ENCODE measurements at places on chromosomes 1 and 21.

DNA sequence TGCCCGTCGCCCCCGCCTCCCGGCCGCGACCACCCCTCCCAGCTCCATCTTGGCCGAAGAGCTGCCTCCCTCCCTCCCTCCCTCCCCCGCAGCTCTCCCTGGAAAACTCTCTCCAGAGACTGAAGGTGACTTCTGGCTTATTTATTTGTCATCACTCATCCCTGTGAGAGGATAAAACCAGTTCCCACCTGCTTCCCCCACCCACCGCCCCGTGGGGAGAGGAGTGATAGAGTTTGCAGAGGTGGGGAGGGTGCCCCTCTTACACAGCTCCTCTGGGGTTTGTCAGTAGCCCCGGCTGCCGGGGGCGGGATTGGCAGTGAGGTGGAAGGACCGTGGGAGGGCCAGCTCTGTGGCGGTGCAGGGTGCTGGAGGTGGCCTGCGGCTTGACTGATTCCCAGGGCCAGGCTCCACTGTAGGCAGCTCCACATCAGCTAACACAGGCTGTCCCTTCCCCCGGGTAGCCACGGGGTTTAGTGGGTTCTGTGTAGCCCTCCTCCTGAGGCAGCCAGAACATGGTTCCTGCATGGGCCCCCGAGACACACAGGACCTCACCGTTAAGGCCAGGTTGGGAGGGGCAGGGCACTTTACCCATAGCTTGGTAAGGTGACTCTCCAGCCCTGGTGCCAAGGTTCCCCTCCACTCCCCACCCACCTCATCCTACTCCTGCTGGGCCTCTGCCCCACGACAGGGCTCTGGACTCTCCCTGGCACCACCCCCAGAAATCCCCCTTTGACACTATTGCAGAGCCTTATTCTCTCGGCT, 62.2 kb downstream of the ELK4 start:
- no peak for DNase-seq

- DNase-seq = no peak
These were observed 37.8 kb upstream of the ZNF326 start for GRCh38 chr1:89957107-89957506.

- DNase-seq = no peak
These were observed 15.6 kb upstream of the CSF1 start for GRCh38 chr1:109894823-109895719.

GRCh38 chr21:37677006-37677405, 239.3 kb downstream of the KCNJ6 start:
- DNase-seq = no peak

GRCh38 chr1:10979483-10979920, 33.0 kb upstream of the TARDBP start:
- no peak for DNase-seq

DNA sequence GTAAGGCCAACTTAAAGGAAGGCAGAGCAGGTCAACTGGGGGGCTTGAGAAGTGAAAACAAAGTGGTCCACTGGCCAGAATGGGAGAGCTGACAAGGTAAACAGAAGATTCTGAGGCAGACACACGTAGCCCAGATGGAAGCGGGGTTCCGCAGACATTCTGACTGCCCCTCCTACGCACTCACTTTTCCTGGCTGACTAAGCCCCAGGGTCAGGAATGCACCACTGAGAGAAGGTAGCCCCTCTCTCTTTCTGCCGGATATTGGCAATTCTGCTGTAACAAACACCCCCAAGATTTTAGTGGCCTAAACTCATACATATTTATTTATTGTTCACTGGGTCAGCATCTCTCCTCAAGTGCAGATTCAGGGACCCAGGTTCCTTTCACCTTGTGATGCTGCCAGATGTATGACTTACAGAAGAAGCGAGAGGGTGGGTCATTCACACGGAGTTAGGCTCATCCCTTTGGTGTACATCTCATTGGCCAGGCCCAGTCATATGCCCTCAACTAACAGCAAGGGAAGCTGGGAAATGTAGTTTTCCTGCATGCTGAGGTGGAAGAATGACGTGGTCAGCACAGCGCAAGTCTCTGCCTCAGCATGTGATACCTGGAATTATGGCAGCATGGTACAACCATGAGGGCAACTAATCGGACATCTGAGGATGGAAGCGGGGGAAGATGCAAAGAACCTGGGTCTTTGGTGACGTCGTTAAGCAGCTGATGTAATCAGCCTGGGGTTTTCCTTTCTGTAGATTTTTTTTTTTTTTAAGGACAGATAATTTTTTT, 43.4 kb upstream of the MRPS6 start:
- DNase-seq = no peak

DNA sequence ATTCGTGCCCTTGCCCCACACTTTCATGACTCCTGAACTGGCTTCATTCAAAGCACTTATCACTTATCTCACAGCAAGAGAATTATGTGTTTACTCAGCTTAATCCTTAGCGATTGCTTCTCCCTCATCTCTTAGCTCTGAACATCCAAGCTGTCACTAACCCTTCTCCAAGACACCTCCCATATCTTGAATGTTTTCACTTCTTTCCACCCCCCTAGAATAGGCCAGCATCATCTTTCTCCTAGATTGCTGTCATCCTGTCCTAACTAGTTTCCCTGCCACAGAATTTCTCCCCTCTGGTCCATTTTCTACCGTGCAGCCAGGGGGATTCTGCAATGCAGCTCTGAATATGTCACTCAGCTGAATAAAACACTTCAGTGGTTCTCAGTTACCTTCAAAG, 68.6 kb upstream of the SPATA6 start:
- no peak for DNase-seq

GRCh38 chr1:41650028-41650880, 165.8 kb upstream of the EDN2 start:
- DNase-seq = no peak

GRCh38 chr21:29163341-29164115, 33.1 kb downstream of the MAP3K7CL start:
- no peak for DNase-seq

- DNase-seq = no peak
These were observed 95.5 kb upstream of the TPTE start for GRCh38 chr21:10425856-10426255.

DNA sequence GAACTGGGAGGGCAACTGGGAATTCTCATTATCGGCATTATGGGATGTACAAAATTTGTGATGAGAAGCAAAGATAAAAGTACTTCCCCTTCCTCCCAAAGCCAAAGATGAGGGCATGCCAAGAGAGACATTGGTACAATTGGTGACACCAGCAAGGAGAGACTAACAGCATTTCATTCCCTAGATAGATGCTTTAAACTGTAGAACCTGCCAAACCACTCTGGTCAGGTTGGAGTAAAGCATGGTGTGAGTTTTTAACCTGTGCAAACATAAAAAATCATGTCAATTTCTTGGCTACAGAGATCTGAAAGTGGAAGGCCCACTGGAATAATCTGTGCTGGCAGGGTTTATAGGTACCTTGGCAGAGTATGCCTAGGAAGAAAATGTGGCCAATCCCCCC, 19.4 kb downstream of the CTXND2 start:
- DNase-seq = no peak

- DNase-seq = no peak
These were observed 93.5 kb upstream of the ACTL8 start for GRCh38 chr1:17661546-17662157.

- DNase-seq = no peak
These were observed 134.7 kb downstream of the HLX start for GRCh38 chr1:221013691-221014660.

- no peak for DNase-seq
These were observed 307.7 kb downstream of the SIPA1L2 start for GRCh38 chr1:232322162-232322734.

DNA sequence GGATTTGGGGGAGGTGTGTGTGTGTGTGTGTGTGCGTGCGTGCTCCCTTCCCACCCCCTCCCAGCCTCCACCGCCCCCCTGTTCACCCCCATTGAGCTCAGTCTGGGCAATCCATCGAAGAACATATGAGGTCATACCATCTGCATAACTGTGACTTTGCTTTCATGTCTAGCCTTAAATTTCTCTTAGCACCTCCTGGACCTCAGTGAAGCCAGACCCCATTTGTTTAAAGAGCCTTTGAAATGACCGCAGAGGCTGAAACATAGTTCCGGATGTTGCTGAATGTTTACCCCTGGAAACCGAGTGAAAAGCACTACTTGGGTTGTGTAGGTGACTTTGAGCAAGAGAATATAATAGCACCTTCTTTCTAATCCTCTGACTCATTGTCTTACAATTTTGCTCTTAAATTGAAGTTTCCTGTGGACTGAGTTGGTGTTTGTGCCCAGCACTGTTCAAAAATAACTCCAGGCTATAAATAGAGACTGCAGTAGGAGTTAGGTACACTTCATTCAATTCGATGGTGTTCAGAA, 75.4 kb downstream of the UBE4B start:
- DNase-seq = no peak

- DNase-seq = no peak
These were observed 25.6 kb downstream of the EFCAB7 start for GRCh38 chr1:63548877-63549276.

DNA sequence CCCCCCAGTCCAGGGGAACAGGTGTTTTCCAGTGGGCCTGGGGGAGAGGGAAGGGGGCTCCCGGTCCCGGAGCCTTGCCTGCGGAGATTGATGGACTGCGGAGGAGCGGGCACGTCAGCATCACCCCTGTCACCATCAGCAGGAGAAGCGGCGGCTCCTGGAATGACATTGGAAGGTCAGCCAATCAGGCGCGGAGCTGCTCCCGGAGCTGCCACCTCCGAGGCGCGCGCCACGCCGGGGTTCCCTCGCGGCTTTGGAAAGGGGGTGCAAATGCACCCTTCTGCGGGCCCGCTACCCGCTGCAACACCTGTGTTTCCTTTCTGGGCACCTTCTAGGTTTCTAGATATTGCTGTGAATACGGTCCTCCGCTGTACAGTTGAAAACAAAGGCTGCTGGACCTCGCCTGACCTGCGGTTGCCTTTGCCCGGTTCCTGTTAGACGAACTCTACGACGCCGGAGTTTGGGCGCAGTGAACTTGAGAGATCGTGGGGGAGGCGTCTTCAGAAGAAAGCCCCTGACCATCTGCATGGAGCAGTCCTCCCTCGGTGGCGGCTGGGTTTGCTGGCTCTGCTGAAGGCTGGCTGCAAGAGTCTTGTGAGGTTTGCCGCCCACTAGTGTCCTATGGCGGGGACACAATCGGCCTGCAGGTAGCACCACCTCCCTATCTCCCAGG, 5.3 kb downstream of the DSCAM start:
- no peak for DNase-seq

DNA sequence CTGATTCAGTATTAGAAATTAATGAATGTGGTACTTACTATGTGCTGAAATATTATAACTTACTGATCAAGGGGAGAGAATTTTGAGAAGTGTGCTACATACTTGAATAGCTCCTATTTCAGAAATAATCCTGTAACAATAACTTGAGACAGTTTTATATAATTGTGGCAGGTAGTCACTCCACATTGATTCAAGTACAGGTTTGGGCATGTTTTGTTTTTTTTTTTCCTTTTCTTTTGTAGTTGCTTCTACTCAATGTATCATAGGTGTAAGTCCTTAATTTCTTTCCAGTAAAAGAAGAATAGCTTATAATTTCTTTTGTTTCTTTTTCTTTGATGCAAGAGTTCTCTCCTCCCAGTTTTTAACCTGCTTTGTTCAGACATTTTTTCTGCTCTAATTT, 86.1 kb upstream of the ADGRL2 start:
- no peak for DNase-seq

DNA sequence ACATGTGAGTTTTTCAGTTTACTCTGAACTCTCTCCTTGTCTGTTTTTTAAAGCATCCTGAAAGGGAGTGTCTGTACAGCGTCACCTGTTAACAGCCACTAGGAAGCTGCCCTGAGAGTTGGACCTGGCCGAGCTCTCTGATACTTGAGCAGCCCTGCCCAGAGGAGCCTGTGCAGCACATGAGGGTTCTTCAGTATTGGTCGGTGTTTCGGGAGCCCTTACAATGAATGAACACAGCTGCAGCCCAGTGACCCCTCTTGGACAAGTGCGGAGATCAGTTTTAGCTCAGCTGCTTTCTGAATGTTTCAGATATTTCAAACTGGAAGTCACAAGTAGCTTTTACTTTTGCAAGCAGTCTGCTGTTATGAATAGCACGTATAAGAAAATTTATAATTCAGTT, 39.2 kb downstream of the ADARB1 start:
- DNase-seq = no peak

- no peak for DNase-seq
These were observed 114.2 kb downstream of the TGFBR3 start for GRCh38 chr1:91771717-91772116.

DNA sequence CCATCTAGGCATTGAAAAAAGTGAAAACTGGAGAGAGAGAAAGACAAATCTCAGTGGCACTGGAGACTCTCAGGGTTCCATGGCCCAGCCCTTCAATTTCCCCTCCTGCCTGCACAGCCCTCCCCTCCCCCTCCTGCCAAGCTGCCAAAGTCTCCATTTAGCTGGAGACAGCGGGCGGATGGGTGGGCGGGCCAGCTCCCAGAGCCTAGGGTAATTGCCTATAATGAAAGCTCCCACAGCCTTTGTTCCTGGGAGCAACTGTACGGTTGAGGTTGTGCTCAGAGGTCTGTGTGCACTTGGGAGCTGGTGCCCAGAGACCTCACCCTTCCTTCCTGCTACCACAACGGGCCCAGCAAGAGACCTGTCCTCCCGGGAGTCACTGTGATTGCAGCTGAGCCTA, 89.6 kb downstream of the NAV1 start:
- no peak for DNase-seq

DNA sequence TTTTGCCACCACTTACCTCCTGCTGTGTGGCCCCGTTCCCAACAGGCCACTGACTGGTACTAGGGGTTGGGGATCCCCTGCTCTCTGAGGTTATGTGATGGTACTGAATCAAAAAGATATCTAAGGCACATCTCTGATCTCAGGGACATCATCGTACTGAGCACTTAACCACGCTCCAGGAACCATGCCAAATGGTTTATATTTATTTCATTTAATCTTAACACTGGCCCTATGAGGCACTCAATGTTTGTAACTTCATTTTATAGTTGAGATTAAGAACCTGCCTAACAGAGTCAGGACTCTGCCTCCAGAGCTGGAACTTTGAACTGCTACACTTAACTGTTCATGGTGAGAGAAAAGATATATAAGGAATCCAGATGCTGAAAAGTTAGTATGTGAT, 98.0 kb upstream of the HP1BP3 start:
- DNase-seq = no peak

DNA sequence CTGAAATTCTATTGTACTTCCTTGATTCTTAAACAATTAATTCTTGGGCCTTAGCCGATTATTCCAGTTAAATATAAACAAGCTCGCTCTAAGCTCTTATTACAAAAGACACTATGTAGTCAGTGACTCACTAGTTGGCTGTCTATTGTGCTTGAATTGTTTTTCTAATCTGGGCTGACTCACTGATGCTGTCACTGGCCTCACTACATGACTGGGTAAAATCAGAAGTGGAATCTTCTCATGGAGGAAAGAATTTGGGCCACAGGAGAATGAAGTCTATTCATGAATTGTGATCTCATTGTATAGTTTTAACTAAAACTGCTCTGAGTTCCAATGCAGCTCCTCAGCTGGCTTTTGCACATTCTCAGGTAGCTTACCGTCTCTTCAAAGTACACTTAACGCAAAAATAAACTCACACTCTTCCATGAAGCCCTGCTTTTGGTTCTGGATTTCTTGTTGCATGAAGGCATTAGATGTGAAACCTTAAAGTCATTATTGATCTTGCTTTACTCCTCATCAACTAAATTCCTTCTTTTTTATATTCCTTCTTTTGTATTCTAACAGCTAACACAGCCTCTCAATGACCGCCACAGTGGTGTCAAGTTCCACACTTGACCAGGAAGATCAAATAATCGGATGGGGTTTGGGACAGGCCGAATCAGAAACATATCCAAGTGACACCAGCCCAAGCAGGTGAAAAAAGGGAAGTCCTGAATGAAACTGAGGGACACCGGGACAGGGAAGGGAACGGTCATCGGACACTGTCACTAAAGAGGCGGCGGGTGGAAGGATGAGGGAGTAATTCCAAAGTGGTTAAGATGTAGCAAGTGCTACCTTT, 80.9 kb upstream of the LBR start:
- no peak for DNase-seq
